Activated T-cell treated with anti-CD3 and anti-CD28 coated beads for 1 hour (primary cell): ENCODE measurements at places on chromosomes 3 and 15.
A peak's percentile ranks its signal among the peaks of the same experiment; 100 is the strongest.

DNA sequence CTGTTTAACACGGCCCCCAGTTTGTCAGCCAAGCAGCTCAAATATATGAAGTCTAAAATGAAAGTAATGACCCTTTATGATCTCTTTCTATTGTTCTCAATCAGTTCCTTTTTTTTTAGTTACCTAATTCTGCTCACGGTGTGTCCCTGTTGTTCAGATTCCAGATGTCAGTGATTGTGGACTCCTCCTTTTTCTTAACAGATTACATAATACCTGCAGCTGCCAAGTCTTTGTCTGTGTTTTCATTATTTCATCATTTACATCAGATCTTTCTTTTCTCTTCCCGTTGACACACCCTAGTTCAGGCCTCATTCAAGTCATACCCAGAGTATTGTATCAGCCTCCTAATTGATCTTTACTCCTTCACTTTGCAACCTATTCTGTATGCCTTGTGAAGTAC lies 56.1 kb upstream of the SKIL start:
- no peak for DNase-seq

- DNase-seq, result no peak
These were observed 95.3 kb upstream of the TPRG1 start for GRCh38 chr3:189076449-189076848.

- no peak for DNase-seq
These were observed 862.5 kb downstream of the CADM2 start for GRCh38 chr3:85821130-85821756.

DNA sequence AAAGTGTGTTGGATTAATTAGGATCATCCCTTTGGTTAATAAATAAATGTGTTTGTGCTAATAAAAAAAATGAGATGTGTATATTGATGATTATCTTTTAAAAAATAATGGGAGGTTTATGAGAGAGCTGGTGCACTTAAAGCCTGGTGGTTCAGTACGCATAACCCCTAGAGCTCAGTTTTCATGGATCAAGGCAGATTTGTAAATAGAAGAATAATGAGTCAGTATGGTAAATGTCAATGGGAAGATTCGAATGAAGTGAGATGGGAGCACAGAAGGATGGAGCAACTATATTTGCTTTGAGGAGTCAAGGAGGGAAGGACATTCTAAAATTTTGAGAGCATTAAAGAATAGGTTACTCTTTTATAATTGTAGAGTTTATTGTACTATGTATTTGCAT lies 35.4 kb downstream of the AKAP13 start:
- DNase-seq, result no peak

DNA sequence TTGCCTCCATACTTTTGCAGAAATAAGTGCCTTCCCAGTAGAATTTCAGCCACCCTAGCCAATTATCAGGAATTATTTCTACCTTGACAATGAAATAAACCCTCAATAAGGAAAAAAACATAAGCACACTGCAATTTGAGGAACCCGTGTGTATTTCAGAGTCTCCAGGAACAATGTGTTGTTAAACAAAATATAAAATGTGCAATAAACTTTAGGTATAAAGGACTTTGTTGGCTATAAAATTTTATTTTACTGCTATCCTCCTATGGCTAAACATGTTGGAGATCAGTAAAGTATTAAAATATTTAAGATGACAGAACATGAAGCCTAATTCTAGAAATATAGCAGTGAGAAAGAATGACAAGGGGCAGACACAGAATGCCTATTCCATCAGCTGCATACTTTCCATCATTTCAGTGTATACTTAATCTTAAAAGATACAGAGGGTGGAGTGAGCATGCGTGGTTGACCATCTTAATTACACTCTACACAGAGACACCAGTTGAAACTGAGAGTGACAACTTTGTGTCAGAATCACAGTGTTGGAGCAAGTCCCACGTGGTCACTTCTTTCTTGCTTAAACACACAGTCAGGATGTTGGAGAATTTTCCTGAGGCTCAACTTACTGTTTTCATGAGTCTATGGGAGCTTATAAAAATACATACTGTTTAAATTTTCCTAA lies 79.0 kb upstream of the SUCLG2 start:
- no peak for DNase-seq

GRCh38 chr15:45443645-45444044 lies 65.3 kb upstream of the GATM start:
- no peak for DNase-seq

GRCh38 chr3:194689493-194689944 lies 3.8 kb downstream of the FAM43A start:
- DNase-seq, result no peak

- DNase-seq, result no peak
These were observed 798.3 kb downstream of the ROBO1 start for GRCh38 chr3:78969483-78969882.

GRCh38 chr3:158768881-158769543 lies 32.8 kb upstream of the MFSD1 start:
- DNase-seq, result no peak

GRCh38 chr3:170622369-170623159 lies 36.7 kb upstream of the SLC7A14 start:
- DNase-seq, result no peak

- DNase-seq, result no peak
These were observed 102.1 kb downstream of the FBXL22 start for GRCh38 chr15:63699101-63699785.

GRCh38 chr3:143002083-143002712 lies 828 bp downstream of the U2SURP start:
- no peak for DNase-seq

GRCh38 chr3:111810909-111811308 lies 48.2 kb upstream of the PHLDB2 start:
- no peak for DNase-seq

GRCh38 chr15:40439960-40440742 lies 602 bp upstream of the BAHD1 start:
- DNase-seq, result peak; percentile 16

GRCh38 chr15:76360416-76360815 lies 23.8 kb downstream of the ISL2 start:
- no peak for DNase-seq

DNA sequence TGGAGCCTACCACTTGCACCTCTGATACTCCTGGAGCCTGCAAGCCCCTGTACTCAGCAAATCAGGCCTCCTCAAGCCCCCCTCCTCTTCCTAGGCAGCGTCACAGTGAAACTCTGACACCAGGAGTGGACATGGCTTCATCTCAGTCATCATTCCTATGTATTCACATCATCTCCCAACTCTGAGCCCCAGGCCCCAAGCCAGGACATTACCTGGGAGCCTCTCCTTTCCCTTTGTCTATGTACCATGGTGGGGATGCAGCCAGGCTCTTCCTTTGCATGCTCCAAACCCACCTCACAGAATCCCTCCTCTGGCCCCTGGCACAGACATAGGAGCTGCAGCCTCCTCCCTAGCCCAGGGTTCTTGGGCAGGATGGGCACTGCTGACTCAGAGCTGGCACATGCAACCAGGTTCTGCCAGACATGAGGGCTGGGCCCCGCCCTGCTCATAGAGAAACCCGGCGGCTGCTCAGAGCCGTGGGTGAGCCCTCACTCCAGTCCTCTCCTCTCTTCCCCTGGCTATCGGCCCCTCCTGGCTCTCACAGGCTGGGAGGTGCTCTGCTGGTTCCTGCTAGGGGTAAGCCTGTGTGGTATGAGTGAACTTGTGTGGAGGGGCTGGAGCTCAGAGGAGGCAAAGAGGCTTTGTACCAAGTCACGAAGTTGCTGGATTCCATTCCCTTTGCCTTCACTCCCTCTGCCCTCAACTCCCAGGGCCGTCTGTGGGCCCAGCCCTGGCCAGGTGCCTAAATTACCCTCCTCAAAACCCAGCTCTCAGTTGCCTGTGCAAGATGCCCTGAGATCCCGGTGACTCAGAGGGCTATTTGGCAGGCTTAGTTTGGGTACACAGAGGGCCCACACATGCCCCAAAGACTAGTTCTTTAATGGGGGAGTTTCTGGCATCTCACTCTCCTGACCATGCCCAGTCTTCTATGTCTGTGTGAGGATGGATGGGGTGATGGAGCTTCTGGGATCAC lies 1.9 kb upstream of the PLCD1 start:
- peak; percentile 47 for DNase-seq

GRCh38 chr15:27705056-27705455 lies 394.1 kb downstream of the OCA2 start:
- no peak for DNase-seq

- no peak for DNase-seq
These were observed 276.4 kb downstream of the TBC1D5 start for GRCh38 chr3:17466028-17466427.
